Uterus (tissue), 4 donors: ENCODE measurements at places on chromosomes 6 and 20.

DNA sequence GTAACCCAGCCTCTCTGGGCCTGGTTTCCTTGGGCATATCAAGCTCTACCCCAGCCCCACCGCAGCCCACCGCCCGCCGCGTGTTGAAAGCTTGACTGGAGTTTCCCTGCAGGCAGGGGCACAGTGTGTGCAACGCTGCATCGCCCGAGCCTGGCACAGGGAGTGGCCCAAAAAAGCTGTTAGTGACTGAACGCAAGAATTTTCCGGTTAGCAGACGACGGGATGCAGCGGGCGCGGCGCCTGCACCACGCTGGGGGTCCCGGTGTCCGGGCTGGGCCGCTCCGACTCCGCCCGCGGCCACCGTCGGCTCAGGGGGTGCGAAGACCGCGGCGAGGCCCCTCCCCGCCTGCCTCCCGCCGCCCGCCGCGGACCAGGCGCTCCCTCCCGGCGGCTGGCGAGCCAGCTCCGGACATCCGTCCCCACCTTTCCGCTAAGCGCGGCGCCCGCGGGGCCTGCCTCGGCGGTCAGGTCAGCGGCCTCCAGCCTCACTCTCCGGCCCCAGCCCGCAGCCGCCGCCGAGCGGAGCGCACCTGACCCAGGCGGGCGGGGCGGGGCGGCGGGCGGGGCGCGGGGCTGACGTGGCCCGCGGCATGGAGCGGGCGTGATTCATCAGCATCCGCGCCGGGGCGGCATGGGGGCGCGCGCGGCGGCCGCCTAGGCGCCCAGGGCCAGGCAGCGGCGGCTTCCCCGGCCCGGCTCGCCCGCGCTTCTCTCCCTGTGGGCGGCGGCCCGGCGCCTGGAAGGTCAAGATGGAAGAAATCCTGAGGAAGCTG lies at the start of gene ARFGEF3:
Gene ARFGEF3 (plus strand): TSS at position 602 of the 773 bp plus-strand sequence. CDS start 148 bp downstream, at position 750.
- peak; percentile 20 for DNase-seq

DNA sequence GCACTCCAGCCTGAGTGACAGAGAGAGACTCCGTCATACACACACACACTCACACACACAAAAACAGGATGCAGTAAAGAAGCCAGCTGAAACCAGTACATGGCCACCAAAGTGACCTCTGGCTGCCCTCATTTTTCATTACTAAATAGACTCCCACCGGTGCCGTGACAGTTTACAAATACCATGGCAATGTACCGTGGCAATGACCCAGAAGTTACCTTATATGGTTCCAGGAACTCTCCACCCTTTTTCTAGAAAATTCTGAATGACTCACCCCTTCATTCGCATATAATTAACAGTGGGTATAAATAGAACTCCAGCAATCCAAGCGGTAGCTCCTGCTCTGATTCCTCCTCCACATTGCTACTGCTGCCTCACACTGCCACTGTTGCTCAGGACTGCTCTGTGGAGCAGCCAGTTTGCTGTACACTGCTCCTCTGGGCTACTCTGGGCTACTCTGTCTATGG lies 57.7 kb downstream of the SNX5 start:
- DNase-seq: peak; percentile 74

- no peak for DNase-seq
Observed at GRCh38 chr6:123363912-123364311, 272.8 kb downstream of the TRDN start.

DNA sequence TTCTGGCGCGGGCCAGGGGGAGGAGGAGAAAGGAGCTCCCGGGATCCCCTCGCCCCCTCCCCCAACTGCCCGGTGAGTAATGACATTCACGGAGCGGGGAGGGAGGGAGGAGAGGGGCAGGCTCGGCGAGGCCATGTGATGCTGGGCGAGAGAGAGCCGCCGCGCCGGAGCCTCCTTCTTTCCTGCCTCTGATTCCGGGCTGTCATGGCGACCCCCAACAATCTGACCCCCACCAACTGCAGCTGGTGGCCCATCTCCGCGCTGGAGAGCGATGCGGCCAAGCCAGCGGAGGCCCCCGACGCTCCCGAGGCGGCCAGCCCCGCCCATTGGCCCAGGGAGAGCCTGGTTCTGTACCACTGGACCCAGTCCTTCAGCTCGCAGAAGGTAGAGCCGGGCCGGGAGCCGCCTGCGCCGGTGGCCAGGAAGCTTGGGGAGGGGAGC lies at the start of gene GDAP1L1:
Gene GDAP1L1 (plus strand): TSS at position 178 of the 441 bp plus-strand sequence. CDS start 27 bp downstream, at position 205.
- DNase-seq: no peak

GRCh38 chr6:54448617-54449016 lies 140.4 kb downstream of the TINAG start:
- DNase-seq: no peak

- no peak for DNase-seq
Observed at GRCh38 chr20:13526551-13526950, 112.2 kb downstream of the TASP1 start.

GRCh38 chr6:166293731-166294584 lies 14.2 kb downstream of the PRR18 start:
- DNase-seq: no peak

GRCh38 chr20:33838035-33838864 lies 27.1 kb downstream of the CHMP4B start:
- no peak for DNase-seq

- DNase-seq: no peak
Observed at GRCh38 chr6:13480631-13481501, 6.5 kb downstream of the GFOD1 start.

DNA sequence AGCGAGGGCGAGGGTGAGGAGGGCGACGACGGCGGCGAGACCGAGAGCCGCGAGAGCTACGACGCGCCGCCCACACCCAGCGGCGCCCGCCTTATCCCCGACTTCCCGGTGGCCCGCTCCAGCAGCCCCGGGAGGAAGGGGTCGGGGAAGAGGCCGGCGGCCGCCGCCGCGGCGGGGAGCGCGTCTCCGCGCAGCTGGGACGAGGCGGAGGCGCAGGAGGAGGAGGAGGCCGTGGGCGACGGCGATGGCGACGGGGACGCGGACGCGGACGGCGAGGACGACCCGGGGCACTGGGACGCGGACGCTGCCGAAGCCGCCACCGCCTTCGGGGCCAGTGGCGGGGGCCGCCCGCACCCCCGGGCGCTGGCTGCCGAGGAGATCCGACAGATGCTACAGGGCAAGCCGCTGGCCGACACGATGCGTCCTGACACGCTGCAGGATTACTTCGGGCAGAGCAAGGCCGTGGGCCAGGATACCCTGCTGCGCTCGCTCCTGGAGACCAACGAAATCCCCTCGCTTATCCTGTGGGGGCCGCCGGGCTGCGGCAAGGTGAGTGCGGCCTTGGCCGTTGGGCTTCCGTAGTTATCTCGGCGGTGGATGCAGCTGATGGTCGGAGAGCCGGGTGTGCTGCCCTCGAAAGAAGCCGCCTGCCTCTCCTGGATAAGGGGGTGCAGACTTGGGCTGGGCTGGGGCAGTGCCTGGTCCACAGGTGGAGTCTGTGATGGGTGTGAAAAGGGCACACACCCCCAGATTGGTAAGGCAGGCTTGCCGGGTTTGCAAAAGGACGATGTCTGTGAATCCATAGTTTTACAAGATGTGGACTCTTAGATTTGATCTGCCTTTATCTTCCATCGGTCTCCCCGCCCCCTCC lies 938 bp downstream of the WRNIP1 start:
- peak; percentile 26 for DNase-seq

GRCh38 chr20:21100578-21101452 lies 5.3 kb downstream of the LINC00237 start:
- DNase-seq: no peak

GRCh38 chr6:106085692-106085983 lies 498 bp upstream of the PRDM1 start:
- no peak for DNase-seq

DNA sequence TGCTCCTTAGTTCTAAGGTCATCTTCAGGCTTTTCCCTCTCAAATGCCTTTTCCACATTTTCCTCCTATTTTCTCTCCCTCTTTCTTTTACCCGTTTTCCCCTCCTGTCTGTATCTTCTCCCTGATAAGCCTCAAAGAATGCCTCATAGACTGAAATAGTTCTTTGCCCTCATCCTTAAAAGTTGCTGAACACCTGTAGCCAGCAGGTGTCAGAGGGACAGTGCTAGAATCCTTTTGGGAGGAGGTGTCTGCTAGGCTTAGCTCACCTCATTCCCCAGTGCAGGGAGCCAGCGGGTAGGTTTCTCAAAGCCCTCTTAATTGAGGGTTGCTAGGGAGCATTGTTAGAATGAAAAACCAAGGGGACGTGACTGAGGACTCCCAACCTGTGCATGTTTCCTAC lies 204.0 kb downstream of the TSHZ2 start:
- no peak for DNase-seq

GRCh38 chr6:30591008-30591407 lies 19.8 kb downstream of the ABCF1 start:
- no peak for DNase-seq

DNA sequence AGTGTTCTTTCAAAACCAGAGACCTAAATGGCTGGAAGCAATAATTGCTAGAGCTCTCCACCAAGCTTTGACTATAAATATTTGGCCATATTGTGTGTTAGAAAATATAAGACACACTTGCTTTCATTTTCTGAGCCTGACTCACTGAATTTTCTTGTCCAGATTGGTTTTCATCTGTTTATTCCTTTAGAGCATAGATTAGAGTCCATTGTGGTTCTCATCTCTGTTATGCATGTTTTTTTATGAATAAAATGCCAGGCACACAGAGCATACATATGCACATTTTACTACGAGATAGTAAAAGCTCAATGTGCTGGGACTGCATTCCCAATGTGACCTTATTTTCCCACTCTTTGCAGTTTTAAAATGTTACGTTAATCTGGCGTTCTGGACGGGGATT lies 115.3 kb upstream of the MLIP start:
- DNase-seq: no peak

DNA sequence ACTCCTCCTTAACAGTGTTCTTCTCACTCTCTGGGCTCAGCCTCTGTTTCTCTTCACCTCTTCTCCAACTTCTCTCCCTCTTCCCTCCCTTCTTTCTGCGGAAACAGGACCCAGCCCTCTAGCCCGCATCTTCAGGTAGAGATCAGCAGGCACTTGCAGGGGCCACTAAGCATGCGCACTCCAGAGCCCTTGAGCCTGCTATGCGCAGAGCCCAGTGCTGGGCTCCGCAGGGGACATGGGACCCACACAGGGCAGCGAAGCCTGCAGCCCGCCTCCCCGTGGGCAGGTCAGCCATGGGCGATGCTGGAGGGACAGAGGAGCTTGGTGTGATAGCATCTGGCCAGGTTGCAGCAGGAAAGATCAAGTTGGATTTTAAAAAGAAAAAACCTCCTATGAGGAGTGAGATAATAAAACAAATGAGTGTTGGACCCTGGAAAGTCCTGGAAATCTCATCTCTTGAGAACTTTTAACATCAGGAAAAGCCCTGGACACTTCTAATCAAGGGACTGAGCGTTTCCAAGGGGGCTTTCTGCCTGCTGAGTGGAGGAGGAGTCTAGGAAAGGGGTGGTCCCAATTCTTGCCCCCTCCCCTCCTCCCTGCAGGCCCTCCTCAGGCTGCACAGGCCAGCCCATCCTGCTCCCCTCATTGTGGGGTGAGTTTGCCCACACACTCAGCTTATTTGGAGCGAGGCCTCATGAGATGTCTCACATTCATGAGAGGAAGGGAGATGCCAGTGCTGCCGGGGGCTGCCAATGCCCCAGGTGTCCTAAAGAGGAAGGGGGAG lies 71.9 kb downstream of the MDGA1 start:
- no peak for DNase-seq

DNA sequence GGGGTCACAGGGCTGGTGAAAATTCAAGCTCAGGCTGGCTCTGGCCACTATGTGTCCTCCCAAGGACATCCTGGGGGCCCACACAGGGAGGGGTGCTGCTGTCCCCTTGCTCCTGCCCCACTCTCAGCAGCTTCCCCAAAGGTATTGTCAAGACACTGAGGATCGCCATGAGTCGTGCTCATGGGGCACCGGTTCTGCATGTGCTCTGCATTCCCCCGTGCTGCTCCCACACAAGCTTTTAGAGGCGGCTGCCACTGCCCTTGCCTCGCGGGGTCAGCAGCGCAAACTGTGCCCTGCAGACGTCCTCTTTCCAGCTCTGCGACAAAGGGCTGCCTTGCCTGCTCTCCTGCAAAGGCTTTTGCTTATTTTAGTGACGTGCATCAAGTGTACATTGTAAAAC lies 179.8 kb downstream of the ERMARD start:
- DNase-seq: no peak

DNA sequence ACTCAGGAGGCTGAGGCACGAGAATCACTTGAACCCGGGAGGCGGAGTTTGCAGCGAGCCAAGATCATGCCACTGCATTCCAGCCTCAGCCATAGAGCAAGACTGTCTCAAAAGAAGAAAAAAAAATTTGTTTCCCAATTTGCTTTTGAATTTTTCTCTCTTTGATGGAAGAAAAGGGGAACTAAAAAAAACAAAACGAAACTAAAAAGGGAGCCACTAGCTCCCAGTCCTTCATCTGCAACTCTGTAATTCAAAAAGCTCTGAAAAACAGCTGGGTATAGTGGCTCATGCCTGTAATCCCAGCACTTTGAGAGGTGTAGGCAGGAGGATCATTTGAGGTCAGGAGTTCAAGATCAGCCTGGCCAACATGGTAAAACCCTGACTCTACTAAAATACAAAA lies 9.5 kb downstream of the OVOL2 start:
- no peak for DNase-seq

GRCh38 chr6:151695156-151695555 lies 112.3 kb upstream of the ESR1 start:
- DNase-seq: no peak

- no peak for DNase-seq
Observed at GRCh38 chr6:31559606-31559957, 12.2 kb downstream of the NFKBIL1 start.

GRCh38 chr6:15452182-15452941 lies 206.5 kb downstream of the JARID2 start:
- no peak for DNase-seq

- no peak for DNase-seq
Observed at GRCh38 chr6:47749757-47750156, 32.1 kb upstream of the OPN5 start.
